Stimulated activated CD4-positive, alpha-beta T cell treated with anti-CD3 and anti-CD28 coated beads, Interleukin-1b, Interleukin-23, amount 100 ng/mL, for 1 hour (primary cell): ENCODE measurements at places on chromosomes 16 and 17.

GRCh38 chr16:17070882-17071592, 399.7 kb downstream of the XYLT1 start:
- DNase-seq = peak; percentile 63

GRCh38 chr17:66414561-66415175, 112.3 kb downstream of the PRKCA start:
- DNase-seq = no peak

DNA sequence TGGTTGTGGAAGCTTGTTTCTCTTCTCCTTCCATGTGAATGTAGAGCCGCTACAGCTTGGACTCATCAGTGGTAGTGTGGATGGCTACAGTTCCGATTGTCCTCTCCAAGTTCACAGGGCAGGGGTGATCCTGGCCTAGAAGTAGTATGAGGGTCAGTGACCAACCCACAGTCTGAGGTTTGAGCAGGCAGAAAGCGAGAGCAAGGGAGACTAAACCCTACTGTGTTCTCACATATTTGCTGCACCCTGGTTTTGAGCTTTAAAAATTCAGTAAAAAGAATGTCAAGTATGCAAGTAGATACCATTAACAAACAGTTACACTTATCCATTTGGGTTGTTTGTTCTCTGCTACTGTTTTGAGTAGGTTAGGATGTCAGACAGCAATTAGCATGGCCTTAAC, 148.9 kb downstream of the MRTFB start:
- no peak for DNase-seq

DNA sequence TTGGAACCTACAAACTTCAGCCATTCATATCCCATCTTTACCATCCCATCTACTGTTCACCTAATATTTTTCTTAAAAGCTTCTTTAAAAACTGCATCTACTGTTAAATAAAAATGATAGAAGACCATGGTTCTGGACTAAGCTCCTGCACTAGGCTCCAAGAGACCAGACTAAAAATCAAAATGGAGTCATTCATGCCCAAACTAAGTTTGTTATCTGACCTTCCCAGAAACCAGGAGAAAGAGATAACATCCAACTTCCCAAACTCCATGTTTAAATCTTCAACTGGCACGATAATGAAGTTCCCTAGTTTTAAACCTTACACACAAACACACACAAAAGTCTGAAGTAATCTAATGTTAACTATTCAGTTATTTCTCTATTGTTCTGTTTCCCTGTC, 13.8 kb downstream of the DCUN1D3 start:
- DNase-seq = no peak

DNA sequence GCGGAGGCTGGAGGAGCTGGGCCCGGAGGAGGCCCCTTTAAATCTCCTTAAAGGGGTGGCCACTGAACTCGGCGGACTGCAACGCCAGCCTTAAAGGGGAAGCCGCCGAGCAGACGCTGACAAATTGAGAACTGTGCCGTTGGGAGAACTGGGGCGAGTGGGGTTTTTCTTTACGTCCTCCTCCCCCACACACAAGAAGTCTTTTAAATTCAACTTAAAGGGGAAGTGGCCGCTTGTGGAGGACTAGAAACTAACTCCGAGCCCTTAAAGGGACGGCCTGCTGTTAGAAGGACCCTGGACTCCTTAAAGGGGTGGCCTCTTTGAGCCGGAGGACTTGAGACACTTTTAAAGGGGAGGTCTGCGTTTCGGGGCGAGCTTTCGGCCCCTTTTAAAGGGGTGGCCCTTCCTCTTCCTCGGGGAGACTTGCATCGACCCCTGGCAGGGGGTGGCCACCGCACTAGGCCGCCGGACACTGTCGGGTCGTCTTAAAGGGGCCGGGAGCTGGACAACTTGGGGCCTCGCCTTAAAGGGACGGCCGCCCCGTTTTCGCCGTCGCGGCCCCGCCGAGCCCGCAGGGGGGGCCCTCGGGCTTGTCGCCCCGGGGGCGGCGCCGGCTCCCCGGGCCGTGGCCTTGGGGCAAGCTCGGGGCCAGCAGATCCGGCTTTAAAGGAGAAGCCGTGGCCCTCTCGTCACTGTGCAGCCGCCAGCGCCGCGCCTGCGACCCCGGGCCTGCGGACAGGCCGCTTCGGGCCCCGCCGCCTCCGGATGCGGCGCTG, 688 bp downstream of the FBRS start:
- no peak for DNase-seq

- no peak for DNase-seq
Measured at GRCh38 chr17:74455025-74455545, 11.3 kb upstream of the CD300A start.

DNA sequence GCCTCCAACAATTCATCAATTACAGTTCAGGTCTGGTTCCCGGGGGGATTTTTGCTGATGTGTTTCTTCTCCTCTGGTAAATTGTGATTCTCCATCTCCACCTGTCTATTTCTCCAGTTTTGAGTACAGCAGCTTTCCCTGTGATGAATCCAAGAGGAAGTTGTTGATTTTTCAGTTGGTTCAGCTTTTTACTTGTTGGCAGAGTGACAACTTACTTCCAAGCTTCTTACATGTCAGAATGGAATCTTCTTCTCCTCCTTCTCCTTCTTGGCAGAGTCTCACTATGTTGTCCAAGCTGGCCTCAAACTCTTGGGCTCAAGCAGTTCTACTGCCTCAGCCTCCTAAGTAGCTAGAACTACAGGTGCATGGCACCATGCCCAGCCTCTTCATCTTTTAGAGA, 33.4 kb upstream of the TMEM92 start:
- DNase-seq = no peak
